ENCODE measurements at places on chromosomes 1 and 21. TPM values are rescaled to one million over a fixed set of nuclear protein-coding genes. Genes with fewer than 3 reads are reported as not detected.
A peak's percentile ranks its signal among the peaks of the same experiment; 100 is the strongest.

- no peak overlapping the region for H3K4me3 ChIP-seq
- H3K27me3 ChIP-seq, result no peaks in the 10 kb centered on the region
- peaks cover 29% of the 10 kb centered on the region for H3K4me1 ChIP-seq
Measured at GRCh38 chr1:201795066-201795465, 33.9 kb upstream of the IPO9 start.

DNA sequence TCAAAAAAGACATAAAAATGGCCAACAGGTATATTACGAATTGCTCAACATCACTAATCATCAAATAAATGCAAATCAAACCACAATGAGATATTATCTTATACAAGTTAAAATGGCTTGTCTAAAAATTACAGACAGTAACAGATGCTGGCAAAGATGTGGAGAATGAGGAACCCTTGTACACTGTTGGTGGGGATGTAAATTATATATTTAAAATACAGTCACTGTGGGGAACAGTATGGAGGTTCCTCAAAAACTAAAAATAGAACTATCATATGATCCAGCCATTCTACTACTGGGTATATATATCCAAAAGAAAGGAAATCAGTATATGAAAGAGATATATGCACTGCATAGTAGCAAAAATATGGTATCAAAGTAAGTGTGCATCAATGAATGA is 1037.2 kb upstream of the B3GALT2 start:
- H3K4me1 ChIP-seq, result no peaks in the 10 kb centered on the region
- no peak for DNase-seq
- H3K27ac ChIP-seq, result no peak overlapping the region

- no peaks in the 10 kb centered on the region for H3K27me3 ChIP-seq
- no peak overlapping the region for H3K27ac ChIP-seq
- no peak overlapping the region for H3K4me3 ChIP-seq
- no peaks in the 10 kb centered on the region for H3K36me3 ChIP-seq
- H3K4me1 ChIP-seq, result peaks cover 6% of the 10 kb centered on the region
Measured at GRCh38 chr1:32895325-32896215, 5.6 kb downstream of the TMEM54 start.

- H3K27ac ChIP-seq, result no peak overlapping the region
- DNase-seq, result no peak
Measured at GRCh38 chr1:220966881-220967611, 87.8 kb downstream of the HLX start.

- no peak overlapping the region for H3K27ac ChIP-seq
- H3K4me3 ChIP-seq, result no peak overlapping the region
- no peaks in the 10 kb centered on the region for H3K27me3 ChIP-seq
- no peaks in the 10 kb centered on the region for H3K4me1 ChIP-seq
- DNase-seq, result peak; percentile 82
Measured at GRCh38 chr1:39609618-39610331, 29.7 kb downstream of the HEYL start.

The ERG gene
- 28.5 TPM for total RNA-seq

The GJB3 gene
- not detected for total RNA-seq

All from ascending aorta (tissue), 2 donors.